ENCODE measurements at places on chromosomes 16 and 17.

DNA sequence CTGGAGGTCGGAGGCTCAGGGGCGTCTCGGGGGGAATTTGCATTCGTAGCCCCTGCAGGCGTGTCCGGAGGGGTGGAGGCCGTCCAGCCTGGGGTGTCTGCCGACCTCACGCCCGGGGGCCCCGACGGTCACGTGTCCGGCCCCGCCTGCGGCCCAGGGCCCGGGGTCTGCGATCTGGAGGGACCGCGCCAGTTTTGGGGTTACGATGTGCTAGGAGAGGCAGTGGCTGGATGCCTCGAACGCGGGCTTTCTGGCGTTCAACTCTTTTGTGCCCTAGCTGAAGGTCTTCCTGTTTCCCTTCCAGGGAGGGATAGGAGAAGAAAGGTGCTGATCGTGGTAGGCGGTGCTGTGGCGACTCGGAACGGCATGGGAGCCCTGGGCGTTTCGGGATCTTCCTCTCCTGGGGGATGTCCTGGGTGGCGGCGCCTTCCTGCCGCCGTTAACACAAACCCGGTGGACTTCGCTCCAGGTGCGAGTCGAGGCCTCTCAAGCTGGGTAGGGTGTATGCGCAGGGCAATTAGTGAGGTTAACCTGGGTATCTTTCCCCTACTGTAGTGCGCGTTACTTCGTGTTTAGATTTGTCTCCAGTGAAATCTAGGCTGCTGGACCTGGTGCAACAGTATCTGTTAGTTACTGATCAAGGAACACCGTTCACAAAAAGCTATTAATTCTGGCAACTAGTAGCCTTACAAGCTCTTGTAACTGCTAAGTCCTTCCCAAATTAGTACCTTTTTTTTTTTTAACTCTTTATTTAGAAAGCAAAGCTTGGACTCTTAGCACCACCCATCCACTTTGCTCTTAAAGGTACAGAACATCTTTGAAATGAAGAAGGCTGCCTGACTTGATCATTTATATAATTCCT is 1.3 kb downstream of the AKAP1 start:
- H3K4me1 ChIP-seq: peaks cover 50% of the 10 kb centered on the region
- DNase-seq: peak; percentile 52
- H3K27me3 ChIP-seq: no peaks in the 10 kb centered on the region
- H3K4me3 ChIP-seq: peak overlapping the region; percentile 87

DNA sequence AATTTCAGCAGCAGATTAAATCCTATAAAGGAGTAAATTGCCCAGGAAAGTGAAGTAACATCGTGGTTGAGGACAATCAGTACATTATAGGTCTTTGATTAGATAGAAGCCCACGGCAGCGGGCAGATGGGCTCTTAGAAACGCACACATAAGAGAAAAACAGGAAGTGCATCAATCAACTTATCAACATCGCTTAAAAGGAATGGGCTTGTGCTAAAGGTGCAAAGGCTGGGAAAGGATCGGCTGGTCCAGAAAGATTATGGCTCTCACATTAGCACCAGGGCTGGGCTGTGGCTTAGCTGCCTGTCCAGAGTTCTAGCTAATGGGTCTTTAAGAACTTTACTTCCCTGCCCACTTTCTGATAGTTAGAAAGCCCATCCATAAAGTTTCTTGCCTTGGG is 292.0 kb upstream of the TNRC6C start:
- peaks cover 45% of the 10 kb centered on the region for H3K4me1 ChIP-seq
- H3K36me3 ChIP-seq: peaks cover 23% of the 10 kb centered on the region
- H3K27me3 ChIP-seq: no peaks in the 10 kb centered on the region
- no peak for DNase-seq
- peak overlapping the region; percentile 96 for H3K27ac ChIP-seq

DNA sequence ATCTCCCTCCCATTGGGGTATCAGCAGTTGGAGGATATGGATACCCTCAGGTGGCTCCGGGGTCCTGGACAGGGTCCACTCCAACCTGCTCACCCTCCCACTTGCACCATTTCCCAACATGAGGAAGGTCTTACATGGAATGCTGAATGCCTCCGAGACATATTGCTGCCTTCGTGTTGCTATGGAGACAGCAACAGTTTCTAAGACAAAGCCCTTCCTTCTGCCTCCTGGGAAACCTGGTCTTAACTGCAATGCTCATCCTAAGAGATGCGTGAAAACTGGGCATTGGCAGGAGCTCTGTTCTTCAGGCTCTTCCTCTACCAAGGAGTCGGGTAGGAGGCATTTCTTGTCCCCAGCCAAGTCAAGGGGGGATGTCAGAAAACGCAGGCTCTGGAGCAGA is 45.2 kb downstream of the ST3GAL2 start:
- no peaks in the 10 kb centered on the region for H3K27me3 ChIP-seq
- no peak overlapping the region for H3K27ac ChIP-seq
- no peak overlapping the region for H3K4me3 ChIP-seq
- no peak for DNase-seq

GRCh38 chr17:46783031-46783593 is 35.4 kb downstream of the WNT3 start:
- H3K36me3 ChIP-seq: no peaks in the 10 kb centered on the region
- no peak overlapping the region for H3K4me3 ChIP-seq
- no peaks in the 10 kb centered on the region for H3K4me1 ChIP-seq
- no peak overlapping the region for H3K27ac ChIP-seq
- H3K27me3 ChIP-seq: peaks cover 2% of the 10 kb centered on the region

DNA sequence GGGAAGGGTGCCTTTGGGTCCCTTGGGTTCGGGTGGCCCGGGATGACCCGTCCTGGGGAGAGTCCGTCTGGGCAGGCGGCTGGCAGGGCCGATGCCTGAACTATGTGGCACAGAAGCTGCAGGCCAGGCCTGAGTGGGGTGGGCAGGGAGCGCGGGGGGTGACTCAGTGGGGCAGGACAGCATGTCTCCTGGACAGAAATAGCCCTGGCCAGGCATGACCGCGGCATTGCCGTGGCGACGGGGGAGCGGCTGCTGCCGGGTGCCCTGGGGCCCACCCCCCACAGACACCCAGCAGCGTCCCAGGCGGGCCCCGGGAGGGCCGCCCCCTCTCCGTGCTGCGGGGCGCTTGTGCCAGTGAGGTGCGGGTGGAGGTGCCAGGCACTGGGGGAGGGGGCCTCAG is 1.8 kb upstream of the C1QTNF8 start:
- DNase-seq: no peak
- no peaks in the 10 kb centered on the region for H3K4me1 ChIP-seq
- H3K4me3 ChIP-seq: no peak overlapping the region
- no peak overlapping the region for H3K27ac ChIP-seq
- H3K36me3 ChIP-seq: no peaks in the 10 kb centered on the region

GRCh38 chr17:16552637-16553045 is 16.4 kb downstream of the ZNF287 start:
- H3K4me1 ChIP-seq: peaks cover 4% of the 10 kb centered on the region
- no peaks in the 10 kb centered on the region for H3K27me3 ChIP-seq
- no peak for DNase-seq
- H3K4me3 ChIP-seq: no peak overlapping the region
- no peak overlapping the region for H3K27ac ChIP-seq

- H3K27ac ChIP-seq: peak overlapping the region; percentile 92
- H3K36me3 ChIP-seq: peaks cover 57% of the 10 kb centered on the region
- peak overlapping the region; percentile 90 for H3K4me3 ChIP-seq
- no peak for DNase-seq
- no peaks in the 10 kb centered on the region for H3K27me3 ChIP-seq
These were observed 2.3 kb downstream of the CLUH start for GRCh38 chr17:2709183-2709661.

DNA sequence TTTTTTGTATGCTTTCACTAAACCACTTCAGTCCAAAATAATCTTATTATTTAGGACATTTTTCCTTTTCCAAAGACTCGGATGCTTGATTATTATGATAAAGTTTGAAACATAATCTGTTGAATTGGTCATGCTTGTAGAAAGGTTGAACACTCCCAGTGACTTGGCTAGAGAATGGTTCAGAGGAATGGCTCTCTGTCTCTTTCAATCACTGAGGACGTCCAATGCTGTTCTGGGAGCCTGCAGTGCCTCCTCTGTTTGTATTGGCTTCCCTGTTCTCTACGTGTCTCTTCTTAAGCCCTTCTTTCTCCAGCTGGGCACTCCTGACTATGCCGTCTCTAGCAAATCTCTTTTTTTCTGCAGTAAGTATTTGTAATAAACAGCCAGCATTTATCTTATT is 369.0 kb upstream of the DYNLRB2 start:
- H3K27ac ChIP-seq: no peak overlapping the region
- no peaks in the 10 kb centered on the region for H3K4me1 ChIP-seq
- no peaks in the 10 kb centered on the region for H3K36me3 ChIP-seq
- no peak for DNase-seq
- no peak overlapping the region for H3K4me3 ChIP-seq
- peaks cover 10% of the 10 kb centered on the region for H3K27me3 ChIP-seq

DNA sequence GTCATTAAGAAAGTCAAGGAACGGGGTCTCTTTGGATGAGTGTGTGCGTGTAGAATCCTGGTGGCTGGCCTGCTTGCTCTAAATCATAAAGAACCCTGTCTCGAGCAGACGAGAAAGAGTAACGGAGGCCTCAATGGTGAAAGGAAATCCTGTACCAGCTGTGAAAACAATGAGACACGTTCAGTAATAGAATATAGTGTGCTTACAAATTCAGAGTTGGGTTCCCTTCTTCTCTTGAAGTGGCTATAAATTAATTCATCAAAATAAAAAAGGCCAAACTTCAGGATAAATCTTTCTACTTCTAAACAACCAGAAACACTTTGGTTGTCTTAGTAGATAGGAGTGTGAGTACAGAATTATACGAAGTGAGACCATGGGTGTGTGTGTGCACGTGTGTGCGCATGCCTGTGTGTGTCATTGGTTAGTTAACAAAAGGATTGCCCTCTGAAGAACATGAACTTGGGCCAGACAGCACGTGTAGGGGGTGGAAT is 48.5 kb downstream of the WWOX start:
- no peaks in the 10 kb centered on the region for H3K4me1 ChIP-seq
- no peaks in the 10 kb centered on the region for H3K36me3 ChIP-seq
- no peak overlapping the region for H3K4me3 ChIP-seq

- no peak overlapping the region for H3K4me3 ChIP-seq
- H3K4me1 ChIP-seq: peaks cover 47% of the 10 kb centered on the region
- no peak for DNase-seq
- H3K27me3 ChIP-seq: peaks cover 11% of the 10 kb centered on the region
These were observed 3.7 kb downstream of the BCL6B start for GRCh38 chr17:7026471-7027115.

DNA sequence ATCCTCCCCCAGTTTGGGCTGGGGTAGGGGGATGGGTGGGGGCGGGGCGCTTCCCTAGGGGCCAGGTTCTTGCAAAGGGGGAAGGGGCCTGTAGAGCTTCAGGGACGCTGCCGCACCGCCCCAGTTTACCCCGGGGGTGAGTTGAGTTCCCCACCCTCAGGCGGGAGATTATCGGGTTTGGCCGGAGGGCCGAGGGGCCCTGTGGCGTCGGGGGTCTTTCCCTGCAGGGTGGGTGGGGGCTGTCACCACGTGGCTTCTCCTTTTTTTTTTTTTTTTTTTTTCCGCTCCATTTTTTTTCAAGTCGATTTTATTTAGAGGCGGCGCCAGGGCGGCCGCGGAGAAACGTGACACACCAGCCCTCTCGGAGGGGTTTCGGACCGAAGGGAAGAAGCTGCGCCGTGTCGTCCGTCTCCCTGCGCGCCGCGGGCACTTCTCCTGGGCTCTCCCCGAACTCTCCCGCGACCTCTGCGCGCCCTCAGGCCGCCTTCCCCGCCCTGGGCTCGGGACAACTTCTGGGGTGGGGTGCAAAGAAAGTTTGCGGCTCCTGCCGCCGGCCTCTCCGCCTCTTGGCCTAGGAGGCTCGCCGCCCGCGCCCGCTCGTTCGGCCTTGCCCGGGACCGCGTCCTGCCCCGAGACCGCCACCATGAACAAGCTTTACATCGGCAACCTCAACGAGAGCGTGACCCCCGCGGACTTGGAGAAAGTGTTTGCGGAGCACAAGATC is at the start of gene IGF2BP1:
TSS of gene IGF2BP1 (plus strand) at position 283 of the 724 bp plus-strand sequence. CDS start at position 644, 361 bp downstream.
- DNase-seq: peak; percentile 53
- peaks cover 31% of the 10 kb centered on the region for H3K4me1 ChIP-seq
- no peaks in the 10 kb centered on the region for H3K36me3 ChIP-seq
- H3K4me3 ChIP-seq: peak within 1 kb of the TSS; percentile 71
- peak within 1 kb of the TSS; percentile 68 for H3K27ac ChIP-seq

DNA sequence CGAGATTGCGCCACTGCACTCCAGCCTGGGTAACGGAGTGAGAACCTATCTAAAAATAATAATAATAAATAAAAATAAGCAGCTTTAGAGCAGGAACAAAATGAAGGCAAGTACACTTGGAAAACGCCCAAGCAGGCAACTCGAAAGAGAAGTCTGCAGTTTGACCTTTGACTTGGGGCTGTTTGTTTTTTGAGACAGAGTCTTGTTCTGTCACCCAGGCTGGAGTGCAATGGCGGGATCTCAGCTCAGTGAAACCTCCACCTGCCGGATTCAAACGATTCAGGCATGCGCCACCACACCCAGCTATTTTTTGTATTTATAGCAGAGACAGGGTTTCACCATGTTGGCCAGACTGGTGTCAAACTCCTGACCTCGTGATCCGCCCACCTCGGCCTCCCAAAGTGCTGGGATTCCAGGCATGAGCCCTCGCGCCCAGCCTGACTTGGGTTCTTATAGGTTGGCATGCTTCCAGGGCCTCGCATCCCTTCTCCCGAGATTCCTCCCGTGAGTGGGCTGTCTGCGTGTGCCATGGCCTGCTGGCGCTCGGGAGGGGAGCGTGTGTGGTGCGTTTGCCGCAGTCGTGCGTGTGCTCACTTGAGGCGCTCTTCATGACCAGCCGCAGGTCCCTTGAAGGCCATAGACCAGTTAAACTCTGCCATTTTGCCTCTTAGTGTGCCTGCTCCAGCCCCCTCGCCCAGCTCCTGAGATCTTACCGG is 18.4 kb upstream of the UBE2I start:
- H3K36me3 ChIP-seq: no peaks in the 10 kb centered on the region
- H3K27ac ChIP-seq: no peak overlapping the region
- peaks cover 65% of the 10 kb centered on the region for H3K27me3 ChIP-seq
- no peak for DNase-seq

DNA sequence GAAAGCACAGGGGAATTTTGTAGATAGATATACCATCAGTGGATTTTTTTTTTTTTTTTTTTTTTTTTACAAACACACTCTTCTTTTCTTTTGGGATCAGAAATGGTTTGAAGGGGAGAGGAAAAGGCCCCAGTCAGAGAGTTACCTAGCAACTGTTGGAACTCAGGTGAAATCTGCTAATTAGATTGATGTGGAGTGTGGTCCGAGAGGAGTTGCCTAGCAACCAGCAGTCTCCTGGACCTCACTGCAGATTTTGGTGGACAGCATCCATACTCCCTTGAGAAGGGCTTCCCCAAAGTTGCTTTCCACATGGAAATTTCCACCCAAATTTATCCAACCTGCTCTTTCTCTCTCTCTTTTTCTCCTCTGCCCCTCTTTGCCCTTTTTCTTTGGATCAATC is 165.4 kb downstream of the UTP18 start:
- no peak overlapping the region for H3K27ac ChIP-seq
- DNase-seq: no peak
- H3K27me3 ChIP-seq: no peaks in the 10 kb centered on the region

DNA sequence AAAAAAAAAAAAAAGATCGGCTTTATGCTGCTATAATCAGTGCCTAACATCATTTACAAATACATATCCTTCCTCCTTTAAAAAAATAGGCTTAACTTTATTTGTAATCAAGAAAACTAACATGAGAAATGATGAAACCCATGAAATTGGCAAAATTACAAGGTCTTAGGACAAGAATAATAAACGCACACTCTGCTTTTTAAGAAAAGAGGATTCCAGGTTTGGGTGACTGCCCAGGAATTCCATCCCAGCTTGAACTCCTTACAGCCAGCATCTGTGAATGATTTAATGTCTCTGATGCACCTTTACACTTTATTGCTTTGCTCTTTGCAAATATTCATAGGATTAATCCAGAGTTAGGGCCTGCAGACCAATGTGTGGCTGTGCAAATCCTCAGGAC is 196.0 kb downstream of the CBLN1 start:
- H3K4me1 ChIP-seq: no peaks in the 10 kb centered on the region
- no peak overlapping the region for H3K27ac ChIP-seq
- no peaks in the 10 kb centered on the region for H3K27me3 ChIP-seq
- DNase-seq: no peak

- H3K27ac ChIP-seq: peak overlapping the region; percentile 94
- H3K4me3 ChIP-seq: peak overlapping the region; percentile 93
- H3K4me1 ChIP-seq: peaks cover 49% of the 10 kb centered on the region
These were observed 881 bp downstream of the MLLT6 start for GRCh38 chr17:38705803-38706504.

Measured in activated T-cell treated with anti-CD3 and anti-CD28 coated beads, Interleukin-2, amount 50 U/mL, for 24 hours (primary cell).